Stimulated activated CD4-positive, alpha-beta T cell treated with anti-CD3 and anti-CD28 coated beads, Interleukin-15, amount 100 ng/mL, for 48 hours (primary cell): ENCODE measurements at places on chromosomes 7 and 10.

GRCh38 chr10:70845816-70846215, 30.1 kb downstream of the SGPL1 start:
- no peak for DNase-seq

- no peak for DNase-seq
These were observed 181.0 kb upstream of the TMEM106B start for GRCh38 chr7:12030116-12030515.

DNA sequence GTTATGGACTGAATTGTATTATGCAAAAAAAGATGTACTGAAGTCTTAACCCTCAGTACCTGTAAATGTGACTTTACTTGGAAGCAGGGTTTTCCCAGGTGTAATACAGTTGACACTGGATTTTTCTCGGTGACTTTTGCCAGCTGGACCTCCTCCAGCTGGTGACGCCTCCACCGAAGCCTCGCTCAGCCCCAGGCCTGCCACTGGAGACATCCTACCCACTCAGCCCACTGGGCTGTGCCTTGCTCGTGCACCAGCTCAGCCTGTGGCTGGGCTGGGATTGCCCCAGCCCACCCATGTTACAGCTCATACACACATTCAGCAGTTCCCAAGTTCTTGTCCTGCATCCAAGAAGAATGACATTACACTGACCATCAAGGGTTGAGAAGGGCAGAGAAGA, 42.4 kb upstream of the GPR22 start:
- no peak for DNase-seq

- DNase-seq = no peak
These were observed 110.8 kb upstream of the LRGUK start for GRCh38 chr7:134016223-134016941.

GRCh38 chr7:12233175-12233574, 22.1 kb downstream of the TMEM106B start:
- DNase-seq = no peak

GRCh38 chr10:3750006-3750816, 34.8 kb downstream of the KLF6 start:
- no peak for DNase-seq

DNA sequence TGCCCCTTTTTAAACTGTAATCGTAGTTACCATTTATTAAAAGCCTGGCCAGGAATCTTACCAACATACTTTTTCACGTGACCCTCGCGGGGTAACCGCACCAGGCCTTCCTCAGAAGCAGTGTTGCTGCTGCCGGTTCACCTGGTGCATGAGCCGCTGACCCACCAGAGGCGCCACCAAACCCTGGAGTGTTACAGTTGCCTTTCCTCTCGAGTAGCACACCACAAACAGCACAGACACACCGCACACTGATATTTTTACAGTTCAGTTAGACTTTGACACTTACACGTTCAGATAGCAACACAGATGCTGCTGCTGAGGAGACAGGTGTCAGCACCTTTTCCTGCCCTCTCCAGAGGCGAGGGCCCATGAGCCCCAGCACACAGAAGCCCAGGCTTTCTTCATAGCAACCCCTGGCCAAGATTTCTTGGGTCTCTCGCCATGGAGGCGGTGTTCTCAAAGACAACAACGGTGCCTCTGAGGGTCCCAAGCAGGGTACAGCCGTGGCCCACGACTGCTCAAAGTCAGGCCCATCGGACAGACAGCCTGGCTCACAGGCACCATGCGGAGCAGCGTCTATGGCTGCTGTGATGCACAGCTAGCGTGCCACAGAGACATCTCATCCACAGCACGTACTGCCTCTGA, 123.1 kb downstream of the DIP2C start:
- no peak for DNase-seq

- DNase-seq = no peak
These were observed 342.5 kb downstream of the RPS24 start for GRCh38 chr10:78375854-78376785.

DNA sequence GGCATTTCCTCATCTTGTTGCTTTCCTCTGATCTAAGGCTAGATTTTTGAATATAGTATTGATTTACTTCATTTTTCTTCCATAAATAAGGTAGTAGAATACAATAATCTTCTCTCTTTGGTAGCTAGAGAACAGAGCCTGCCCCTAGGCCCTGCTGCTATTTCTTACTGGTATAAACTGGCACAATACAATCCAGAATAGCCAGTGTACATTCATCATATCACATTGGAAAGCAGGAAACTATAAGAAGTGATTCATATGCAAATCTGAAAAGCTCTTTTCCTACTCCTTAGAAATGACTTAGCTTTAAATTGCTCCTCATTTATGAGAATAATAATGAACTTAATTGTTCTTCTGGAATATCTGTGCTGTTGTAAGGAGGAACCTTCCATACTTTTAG, 100.2 kb downstream of the KCND2 start:
- DNase-seq = no peak

- no peak for DNase-seq
These were observed 47.4 kb downstream of the SGMS1 start for GRCh38 chr10:50576245-50576815.

DNA sequence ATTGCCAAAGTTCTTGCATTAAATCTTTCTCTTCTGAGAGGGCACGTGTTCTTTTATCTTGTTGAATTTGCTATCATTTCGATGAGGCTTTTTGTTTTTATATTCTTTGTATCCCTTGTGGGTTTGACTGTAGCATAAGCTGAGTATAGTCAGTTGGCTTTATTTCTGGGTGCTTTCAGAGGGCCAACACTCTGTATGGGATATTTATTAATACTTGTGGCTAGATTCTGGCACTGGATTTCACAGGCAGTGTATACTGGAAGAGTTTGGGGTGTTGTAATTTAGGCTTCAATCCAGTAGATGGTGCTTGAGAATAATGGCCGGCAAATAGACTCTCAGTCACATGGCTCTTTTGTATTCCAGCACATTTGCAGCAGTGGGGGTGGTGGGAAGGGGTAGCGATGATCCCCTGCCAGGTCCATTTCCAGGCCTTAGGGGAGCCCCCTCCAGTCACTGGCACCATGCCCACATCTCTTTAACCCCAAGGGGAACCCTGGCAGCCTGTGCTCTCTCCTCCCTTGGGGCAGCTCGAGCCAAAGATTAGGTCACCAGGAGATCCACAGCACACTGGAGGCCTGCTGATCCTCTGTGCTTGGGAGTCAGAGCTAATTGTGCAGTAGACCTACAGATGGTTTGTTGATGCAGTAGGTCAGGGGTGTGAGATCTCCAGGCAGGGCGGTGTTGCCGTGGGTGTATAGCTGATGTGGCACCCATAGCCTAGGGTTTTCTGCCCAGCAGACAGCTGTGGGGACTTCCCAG, 81.8 kb downstream of the PTPN20 start:
- DNase-seq = no peak

DNA sequence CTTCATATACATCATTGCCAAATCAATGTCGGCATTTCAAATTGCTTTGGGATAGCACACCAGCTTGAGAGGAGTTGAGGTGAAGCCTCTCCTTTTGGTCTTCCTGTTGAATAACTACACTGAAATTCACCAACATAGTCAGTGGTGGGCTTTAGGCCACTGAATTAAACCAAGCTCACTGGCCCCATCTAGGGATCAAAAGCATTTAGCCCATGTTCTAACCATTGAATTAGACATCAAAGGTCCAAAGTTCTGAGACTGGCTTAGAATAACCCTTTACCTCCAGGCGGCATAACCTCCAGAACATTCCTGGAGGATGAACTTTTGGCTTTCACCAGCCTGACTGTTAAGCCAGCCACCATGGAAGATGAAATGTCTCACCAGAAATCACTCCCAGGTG, 54.6 kb downstream of the BPGM start:
- no peak for DNase-seq

- DNase-seq = no peak
These were observed 60.6 kb downstream of the INSIG1 start for GRCh38 chr7:155358066-155358947.

GRCh38 chr7:84399661-84400060, 205.1 kb upstream of the SEMA3A start:
- DNase-seq = no peak

- DNase-seq = no peak
These were observed 10.9 kb downstream of the OR9A2 start for GRCh38 chr7:143015926-143016490.

DNA sequence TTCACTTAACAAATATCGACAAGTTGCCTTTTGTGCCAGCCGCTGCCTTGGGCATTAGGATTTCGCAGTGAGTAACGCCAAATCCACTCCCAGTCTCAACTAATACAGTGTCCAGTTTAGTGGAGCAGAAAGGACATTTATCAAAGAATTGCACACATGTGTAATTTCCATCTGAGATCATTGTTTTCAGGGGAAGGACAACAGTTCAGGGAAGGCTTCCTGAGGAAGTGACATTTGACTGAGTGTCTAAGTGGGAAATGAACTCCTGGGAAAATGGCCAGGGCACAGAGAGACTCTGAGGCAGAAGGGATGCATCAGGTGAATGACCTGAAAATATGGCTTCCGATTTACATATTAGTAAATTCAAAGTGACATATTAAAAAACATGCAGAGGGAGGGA, 89.4 kb downstream of the ITGA8 start:
- no peak for DNase-seq

DNA sequence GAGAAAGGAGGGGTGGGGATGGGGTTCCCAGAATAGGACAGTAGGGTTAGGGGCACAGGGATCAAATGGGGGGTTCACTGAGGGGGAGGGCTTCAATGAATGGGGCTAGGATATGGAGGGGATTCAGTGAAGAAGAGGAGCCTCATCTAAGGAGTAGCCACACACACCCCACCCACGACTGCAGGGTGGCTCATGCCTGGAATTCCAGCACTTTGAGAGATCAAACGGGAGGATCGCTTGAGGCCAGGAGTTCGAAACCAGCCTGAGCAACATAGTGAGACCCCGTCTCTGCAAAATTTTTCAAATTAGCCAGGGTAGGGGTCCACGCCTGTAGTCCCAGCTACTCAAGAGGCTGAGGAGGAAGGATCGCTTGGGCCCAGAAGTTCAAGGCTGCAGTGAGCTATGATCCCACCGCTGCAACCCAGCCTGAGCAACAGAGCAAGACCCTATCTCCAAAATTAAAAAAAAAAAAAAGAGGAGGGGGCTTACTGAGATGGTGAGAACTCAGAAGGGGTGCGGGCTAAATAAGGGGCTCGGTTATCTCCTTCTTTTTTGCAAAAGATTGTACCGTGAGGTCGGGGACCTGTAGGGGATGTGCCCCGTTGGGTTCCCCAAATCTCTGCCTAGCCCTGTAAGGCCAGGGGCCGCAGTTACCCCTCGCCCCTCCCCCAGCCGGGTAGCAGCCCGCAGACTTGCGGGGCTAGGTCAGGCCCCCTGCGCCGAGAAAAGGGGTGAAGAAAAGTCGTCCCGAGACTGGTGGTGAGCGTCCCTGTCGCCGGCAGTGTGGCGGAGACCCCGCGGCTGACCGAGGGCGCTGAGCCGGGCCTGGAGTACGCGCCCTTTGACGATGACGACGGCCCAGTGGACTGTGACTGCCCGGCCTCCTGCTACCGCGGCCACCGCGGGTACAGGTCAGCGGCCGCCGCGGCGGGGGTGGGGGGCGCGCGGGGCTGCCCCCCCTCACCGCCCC, 43.1 kb upstream of the HSPB1 start:
- DNase-seq = no peak

- no peak for DNase-seq
These were observed 41.1 kb downstream of the CPVL start for GRCh38 chr7:29105191-29105590.

GRCh38 chr10:104485632-104486031, 132.0 kb downstream of the CFAP58 start:
- no peak for DNase-seq

DNA sequence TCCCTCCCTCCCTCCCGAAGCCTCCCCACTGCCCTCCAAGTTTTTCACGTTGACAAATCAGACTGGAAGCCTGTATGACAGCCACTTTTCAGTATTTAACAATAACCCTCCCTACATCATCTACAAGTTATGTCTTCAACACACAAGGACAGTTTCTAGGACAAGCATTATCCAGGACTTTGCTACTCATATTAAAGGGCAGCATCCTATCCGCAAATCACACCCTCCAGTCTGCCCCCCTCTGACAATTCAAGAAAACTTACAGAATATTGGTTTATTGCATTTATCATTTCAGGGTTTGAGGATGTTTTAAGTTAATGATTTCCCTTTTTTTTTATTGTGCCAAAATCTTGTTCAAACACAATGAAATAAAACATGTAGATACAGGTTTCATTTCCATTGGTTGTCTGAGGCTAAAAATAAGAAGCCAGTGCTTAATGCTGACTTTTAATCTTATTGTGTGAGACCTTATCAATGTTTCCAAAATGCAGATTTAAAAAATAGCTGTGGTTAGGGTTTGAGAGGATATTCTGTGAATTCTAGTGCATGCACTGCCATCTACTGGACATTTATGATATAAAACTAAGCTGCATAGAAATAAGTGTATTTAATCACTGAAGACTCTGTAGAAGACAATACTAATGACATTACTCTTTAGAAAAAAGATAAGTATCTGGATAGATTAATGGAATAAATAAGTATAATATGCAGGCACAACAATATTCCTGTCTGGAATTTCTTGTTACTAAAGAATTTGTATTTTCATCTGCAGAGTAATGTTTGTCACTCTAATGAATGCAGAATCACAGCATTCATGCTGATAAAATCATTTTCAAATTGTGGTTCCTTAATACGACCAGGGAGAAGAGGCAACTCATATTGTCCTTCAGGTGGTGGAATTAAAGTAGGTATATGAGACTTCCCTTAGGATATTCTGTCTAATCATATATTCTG, 64.1 kb downstream of the CAV1 start:
- no peak for DNase-seq

- peak; percentile 52 for DNase-seq
These were observed 62.4 kb downstream of the LSM5 start for GRCh38 chr7:32427769-32428291.

- no peak for DNase-seq
These were observed 305.6 kb upstream of the PITRM1 start for GRCh38 chr10:3478153-3478552.

DNA sequence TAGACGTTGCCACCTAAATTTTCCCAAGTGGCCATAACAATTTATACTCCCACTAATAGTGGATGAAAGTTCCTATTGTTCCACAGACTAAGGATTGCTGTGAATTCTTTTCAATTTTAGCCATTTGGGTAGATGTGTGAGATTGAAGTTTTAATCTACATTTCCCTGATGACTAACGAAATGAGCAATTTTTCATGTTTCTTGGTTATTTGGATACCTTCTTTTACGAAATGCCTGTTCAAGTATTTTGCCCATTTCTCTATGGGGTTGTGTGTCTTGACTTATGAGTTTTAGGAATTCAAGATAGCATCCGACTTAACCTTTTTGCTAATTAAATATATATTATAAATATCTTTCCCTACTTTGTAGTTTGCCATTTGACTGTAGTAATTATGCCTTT, 16.4 kb upstream of the PRKG1 start:
- no peak for DNase-seq

GRCh38 chr10:107966826-107967225, 802.3 kb upstream of the SORCS1 start:
- DNase-seq = no peak
